A549 treated with DMSO at 1 μM for 4 hours (cell line): ENCODE measurements at places on chromosomes 11 and 22. TPM values are rescaled to one million over a fixed set of nuclear protein-coding genes. Genes with fewer than 3 reads are reported as not detected.

The BARX2 gene
- total RNA-seq = not detected in 5 replicates

The TMEM109 gene
- total RNA-seq = 116 to 131 TPM (median 128 TPM) in 5 replicates

The YDJC gene
- 33.6 to 58.3 TPM (median 53.6 TPM) in 5 replicates for total RNA-seq

The MMP13 gene
- total RNA-seq = 0.05 TPM in 1 of 5 replicates, not detected in the others
